COR-L47 (cell line): ENCODE measurements at places on chromosomes 1 and 21.

- peak; percentile 56 for DNase-seq
Observed at GRCh38 chr1:234478152-234478480, 863 bp downstream of the TARBP1 start.

DNA sequence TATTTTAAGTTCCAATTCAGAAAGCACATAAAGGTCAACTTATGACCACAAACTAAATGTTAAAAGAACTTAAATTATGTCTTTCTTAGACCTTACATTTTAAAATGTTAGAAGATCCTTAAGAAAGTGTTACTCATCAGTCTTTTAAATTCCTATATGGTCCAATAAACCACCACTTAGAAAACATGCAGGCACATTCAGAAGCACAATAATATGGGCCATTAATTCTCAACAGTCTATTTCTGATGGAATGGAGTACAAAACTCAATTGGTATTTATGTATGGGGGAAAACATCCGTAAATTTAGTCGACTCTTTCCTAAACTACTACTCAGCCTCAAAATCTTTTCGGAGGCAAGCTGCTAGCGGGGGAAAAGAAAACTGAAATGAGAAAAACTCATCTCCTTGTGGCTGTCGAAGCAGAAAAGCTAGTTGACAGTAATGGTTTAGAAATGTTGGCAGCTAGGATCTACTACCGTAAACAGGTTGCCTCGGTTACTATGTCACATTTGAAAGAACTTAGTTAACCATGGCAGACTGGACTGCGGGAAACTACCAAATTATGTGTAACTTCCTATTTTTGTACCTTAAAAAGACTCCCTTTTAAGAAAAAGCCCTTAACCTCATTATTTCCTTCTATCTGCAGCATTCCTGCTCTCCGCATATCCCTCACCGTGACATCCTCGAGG is 1.0 kb downstream of the TRMT1L start:
- DNase-seq, result no peak

GRCh38 chr1:155226910-155227260 is 18.4 kb downstream of the MTX1 start:
- peak; percentile 54 for DNase-seq

- peak; percentile 86 for DNase-seq
Observed at GRCh38 chr1:43367904-43368645, at the start of gene ELOVL1. TSS of gene ELOVL1 (minus strand) at chr1:43368011. CDS start at chr1:43365609, 2,402 bp downstream.

- peak; percentile 90 for DNase-seq
Observed at GRCh38 chr1:67880056-67880601, 46.9 kb upstream of the GNG12 start.

DNA sequence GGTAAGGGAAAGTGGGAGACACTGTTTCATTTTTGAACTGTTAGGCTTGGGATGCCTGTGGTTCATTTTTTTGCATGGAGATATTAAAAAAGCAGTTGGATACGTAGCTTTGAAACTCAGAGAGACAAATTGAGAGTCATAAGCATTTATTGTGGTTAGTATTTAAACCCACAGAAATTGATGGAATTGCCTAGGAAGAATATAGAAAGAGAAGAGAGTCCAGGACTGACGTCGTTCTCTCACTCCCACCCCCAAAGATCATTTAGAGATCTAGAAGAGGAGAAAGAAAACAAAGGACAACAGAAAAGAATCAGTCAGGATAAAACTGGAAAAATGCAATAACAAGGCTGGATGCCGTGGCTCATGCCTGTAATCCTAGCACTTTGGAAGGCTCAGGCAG is 73.2 kb upstream of the BMP8A start:
- DNase-seq, result no peak

DNA sequence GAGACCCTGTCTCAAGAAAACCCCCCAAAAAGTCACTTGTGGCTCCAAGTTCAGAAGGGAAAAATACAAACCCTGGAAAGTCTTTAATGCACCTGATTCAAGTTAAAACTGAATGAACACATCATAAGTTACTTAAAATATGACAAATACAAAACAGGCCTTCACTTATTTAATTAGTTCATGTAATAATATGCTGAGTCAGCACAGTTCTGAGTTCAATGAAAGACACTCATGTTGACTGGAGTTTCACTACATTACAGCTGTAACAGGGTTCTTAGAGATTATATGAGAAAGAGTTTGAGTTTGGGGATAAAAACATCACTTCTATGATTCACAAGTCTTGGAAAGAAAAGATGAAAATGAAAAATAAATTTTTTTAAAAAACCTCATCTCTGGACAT is 51.0 kb downstream of the DEGS1 start:
- DNase-seq, result no peak

DNA sequence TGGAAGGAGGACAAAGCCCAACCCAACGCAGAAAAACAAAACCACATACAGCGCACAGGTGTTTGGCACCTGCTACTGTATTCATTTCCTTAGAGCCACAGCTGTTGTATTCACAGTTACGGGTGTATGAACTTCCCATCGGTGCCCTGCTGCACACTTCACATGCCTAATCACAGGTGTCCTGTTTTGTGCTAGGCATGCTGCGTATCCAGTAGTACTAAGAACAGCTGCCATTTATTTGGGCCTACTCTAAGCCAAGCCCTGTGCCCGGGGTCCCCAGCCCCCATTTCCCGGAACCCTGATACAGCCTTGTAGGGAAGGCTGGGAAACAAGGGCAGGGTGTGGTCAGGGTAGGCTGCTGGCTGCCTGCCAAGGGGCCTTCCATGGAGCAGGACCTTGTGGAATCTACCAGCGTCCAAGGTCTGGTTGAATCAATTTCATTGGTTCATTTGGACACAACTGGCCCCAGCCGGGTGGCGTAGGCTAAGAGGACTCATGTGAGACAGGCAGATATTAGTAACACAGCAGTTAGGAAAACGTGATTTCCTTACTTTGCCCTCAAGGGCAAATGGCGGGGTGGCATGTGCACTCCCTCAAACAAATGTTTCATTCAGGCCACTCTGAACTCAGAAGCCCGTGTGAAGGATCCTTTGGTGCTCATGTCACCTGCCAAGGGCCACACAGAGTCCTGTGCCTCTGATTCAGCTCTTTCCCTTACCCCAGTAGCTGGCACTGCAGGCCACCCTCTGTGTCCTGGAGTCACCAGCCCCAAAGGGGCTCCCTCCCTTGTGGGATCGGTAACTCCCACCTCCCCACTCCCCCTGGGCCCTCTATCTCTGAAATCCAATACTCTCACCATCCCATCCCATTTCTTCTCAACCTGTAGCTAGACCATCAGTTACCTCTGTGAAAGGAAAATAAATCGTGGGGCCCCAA is 986 bp upstream of the RNF186 start:
- peak; percentile 89 for DNase-seq

- DNase-seq, result no peak
Observed at GRCh38 chr1:64308866-64309265, 105.4 kb downstream of the UBE2U start.

DNA sequence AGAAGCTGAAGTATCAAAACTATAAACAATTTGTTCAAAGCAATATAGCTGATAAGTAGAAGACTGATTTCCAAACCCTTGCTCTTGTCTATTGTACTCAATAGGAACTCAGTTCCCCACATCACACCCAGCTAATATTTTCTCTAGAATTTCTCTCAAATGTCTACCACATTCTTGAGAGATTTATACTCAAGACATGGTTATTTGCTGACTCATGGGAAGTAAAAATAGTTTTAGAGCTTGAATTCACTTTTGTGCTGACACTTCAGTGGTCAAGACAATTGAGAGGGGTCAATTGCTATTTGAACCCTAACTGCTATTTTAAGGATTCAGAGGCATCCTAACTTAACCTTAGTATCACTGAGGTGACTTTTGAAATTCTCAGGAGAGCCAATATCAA is 99.0 kb downstream of the TNNI3K start:
- DNase-seq, result no peak

DNA sequence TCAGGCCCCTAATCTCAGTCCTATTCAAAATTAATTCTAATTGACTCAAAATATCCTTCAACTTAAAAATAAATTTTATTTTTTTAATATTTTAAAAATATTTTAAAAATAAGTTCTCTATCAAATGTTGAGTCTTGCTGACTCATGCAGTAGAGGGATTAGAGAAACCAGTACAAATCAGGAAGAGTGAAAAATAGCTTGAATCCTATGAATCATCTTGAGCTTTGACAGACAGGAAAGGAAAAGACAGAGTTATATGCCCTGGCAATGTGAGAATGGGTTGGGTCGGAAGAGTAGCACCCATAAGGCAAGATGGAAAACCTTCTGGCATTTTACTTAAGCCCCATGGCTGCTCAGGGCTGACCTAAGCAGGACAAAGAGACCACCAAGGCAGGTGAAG is 346.6 kb upstream of the RUNX1 start:
- no peak for DNase-seq

GRCh38 chr1:227068883-227069282 is 128.8 kb downstream of the COQ8A start:
- no peak for DNase-seq

DNA sequence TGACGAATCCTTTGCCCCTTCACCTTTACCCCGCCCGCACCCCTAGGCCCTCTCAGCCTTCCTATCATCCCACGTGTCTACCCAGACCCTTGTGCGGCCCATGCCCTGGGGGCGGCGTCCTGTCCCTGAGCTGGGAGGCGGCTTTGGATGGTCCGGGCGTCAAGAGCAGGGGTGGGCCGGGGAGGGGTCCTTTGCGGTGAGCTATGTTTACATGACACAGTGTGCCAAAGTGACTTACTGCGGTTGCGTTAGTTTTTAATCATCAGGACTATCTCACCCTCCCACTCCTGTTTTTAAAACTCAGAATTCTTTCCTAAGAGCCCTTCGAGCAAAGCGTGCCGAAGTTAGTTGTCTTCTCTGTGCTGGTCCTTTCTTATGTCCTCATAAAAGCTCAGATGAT is 144.6 kb downstream of the PGBD5 start:
- no peak for DNase-seq

GRCh38 chr1:17122521-17123164 is 3.4 kb upstream of the PADI2 start:
- no peak for DNase-seq

DNA sequence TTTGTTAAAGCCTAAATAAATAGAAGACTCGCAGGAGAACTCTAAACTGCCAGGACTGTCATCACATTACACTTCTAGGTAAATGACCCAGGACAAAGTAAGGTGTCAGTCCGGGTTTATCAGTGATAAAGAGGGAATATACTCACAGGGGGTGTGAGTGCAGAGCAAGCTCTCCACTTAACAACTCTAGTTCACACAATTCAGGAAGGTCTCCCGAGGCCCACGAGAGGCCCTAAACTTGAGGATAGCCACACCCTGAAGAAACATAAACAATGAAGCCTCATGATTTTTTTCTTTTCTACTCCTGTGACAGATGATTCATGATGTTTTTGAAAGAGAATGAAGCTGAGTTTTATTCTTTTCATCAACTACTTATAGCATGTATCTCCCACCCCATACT is 65.6 kb upstream of the EXO1 start:
- no peak for DNase-seq

DNA sequence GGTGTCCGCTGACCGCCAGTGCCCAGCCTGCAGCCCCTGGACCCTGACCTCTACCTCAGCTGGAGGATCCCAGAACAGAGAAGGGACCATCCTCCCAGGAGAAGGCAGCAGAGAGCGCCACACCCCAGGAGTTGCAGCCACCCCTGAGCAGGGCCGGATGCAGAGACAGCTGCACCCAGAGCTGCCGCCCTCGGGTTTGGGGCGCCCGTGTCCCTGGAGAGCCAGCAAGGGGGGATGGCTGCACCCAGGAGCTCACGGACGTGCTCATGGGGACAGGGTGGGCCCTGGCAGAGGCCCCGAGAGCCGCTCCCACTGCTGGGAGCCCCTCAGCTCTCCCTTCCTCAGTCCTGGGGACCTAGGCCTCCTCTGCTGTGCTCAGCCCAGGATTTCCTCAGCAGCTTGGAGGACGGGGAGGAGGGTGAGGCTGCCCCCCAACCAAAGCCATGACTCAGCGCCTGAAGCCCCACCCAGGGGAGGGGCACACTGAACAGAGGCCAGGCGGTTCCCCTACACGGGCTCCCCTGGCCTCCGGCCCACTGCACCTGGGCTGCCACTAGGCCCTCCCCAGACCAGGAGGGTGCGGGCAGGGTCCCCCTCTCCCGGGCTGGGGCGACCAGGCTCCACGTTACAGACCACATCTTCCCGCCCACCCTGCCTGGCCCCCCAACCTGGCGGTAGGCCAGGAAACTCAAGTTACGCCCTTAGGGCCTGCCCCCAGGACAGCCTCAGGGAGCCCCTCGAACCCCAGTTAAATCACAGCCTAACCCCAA is 2.2 kb downstream of the ACAP3 start:
- peak; percentile 44 for DNase-seq

DNA sequence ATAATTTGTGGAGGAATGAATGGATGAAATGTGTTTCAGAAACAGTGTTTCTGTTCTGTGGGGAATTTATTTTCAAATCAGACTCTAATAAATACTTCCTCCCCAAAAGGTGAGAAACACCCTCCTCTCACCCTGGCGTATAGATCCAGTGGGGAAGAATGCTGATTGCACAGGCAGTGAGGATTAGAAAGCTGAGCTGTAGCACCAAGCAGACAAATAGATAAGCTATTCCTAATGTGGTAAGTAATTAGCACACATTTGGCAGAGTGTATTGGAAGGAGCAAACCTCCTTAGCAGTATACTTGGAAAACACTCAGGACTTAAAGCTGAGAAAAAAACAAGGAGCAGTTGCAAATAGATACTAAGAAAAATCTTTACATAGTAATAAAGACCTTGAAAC is 50.8 kb downstream of the NUF2 start:
- DNase-seq, result no peak

GRCh38 chr1:177975588-177976495 is 6.0 kb upstream of the SEC16B start:
- DNase-seq, result no peak

- no peak for DNase-seq
Observed at GRCh38 chr1:36934061-36934460, 100.3 kb downstream of the GRIK3 start.

GRCh38 chr1:87196110-87196827 is 132.4 kb upstream of the LMO4 start:
- peak; percentile 54 for DNase-seq

DNA sequence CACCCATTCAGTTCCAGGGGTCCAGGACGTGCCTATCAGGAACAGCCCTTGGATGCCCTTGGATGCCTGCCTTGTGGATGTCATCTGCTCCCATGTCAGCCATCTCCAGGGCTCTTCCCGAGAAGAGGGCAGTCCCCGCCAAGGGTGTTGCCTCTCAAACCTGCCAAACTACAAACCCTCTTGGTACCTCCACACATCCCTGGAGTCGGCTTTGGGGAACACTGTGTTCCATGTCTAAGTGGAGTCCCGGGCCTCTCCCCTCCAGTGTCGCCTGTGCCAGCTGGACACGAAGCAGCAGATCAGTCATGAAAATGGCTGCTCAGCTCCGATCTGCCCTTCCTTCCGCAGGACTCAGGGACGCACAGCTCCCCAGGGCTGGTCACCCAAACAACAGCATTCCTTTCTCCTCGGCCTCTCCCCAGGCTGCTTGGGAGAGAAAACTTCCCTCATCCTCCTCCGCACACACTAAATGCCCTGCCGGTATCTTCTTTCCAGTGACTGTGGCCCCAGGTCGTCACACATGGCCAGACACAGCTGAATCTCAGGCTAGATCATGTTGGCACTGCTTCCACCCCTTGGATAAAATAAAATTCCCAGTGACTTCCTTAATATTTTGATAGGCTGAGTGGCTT is 53.4 kb downstream of the GALNT2 start:
- no peak for DNase-seq
